GM04503 (cell line): ENCODE measurements at places on chromosomes 1 and 21.

DNA sequence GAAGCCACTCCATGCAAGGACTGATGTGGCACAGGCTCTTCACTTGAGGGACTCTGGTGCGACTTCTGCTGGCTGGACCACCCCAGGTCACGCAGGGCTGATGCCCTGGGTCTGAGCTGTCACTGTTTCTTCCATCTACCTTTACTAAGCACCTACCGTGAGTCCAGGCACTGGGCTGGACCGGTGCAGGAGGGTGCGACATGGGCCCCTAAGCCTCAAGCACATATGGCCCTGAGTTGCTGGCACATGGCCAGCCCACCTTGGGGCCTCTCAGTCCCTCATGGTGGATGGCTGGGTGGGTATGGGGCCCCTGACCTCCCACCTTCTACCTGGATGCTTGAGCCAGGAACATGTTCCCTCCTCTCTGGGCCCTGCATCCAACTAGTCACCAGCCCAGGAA is 76.0 kb downstream of the DMRTB1 start:
- no peak for DNase-seq

GRCh38 chr1:169160845-169161495 is 54.5 kb downstream of the ATP1B1 start:
- DNase-seq = no peak

GRCh38 chr1:168000656-168001055 is 63.8 kb upstream of the MPC2 start:
- DNase-seq = no peak

- no peak for DNase-seq
Observed at GRCh38 chr1:21891081-21891480, 46.0 kb downstream of the HSPG2 start.

DNA sequence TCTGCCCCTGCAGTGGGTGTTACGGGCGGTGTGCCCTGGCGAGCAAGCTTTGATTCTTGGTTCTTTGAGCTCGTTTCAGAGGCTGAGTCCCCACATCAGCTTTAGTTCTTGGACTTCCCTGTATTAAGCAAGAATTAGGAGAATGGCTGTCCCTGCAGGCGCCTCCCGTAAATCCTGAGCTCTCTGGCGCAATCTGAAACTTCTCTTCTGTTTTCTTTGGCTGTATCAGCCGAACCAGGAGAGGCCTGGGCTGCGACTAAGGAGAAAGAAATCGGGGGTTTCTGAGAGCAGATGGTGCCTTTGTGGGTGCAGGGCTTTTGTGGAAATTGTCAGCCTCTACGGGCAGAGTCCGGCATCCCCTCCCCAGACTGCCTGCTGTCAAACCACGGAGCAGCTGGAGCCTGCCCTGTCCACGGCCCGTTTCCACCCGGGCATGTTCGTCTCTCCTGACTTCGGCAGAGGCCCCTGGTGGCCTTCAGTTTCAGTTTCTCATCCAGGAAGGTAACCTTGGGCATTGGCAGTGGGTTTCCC is 17.9 kb downstream of the CSTB start:
- DNase-seq = no peak

DNA sequence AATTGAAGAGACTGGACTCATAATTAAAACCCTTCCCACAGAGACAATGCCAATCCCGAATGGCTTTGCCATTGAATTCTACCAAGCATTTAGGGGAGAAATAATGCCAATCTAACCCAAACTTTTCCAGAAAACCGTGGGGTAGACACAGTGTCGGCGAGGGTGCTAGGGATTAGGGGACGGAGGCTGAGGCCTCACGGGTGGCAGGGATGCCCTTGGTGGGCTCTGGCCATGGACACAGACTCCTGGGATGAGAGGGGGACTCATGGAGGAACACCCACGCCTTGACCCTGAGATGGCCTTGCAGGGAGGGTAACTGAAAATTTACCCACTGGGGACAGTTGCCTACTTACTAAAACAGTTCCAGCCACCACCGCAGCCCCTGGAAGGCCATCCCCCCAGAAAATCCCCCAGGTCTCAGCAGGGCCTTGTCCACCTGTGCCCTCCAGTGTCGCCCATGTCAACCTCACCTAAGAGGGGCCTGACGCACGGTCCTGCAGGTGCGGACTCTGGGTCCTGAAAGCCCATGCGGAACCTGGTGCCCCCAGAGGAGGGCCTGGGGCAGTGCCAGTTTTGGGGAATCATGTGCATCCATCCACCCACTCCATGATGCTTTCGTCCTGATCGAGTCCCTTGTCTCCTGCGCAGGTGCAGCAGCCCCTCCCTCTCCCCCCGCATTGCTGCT is 1.9 kb downstream of the KRTAP10-5 start:
- no peak for DNase-seq

DNA sequence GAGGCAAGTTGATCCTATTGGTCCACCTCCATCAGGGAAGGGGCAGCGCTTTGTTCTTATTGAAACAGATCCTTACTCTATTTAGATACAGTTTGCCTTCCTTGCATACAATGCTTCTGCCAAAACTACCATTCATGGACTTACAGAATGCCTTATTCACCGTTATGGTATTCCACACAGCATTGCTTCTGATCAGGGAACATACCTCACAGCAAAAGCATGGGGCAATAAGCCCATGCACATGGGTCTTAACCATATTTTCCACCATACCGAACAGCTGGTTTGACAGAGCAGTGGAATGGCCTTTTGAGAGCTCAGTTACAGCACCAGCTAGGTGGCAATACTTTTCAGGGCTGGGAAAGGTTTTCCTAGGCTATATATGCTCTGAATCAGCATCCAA is 544.8 kb upstream of the ADGRL4 start:
- no peak for DNase-seq

DNA sequence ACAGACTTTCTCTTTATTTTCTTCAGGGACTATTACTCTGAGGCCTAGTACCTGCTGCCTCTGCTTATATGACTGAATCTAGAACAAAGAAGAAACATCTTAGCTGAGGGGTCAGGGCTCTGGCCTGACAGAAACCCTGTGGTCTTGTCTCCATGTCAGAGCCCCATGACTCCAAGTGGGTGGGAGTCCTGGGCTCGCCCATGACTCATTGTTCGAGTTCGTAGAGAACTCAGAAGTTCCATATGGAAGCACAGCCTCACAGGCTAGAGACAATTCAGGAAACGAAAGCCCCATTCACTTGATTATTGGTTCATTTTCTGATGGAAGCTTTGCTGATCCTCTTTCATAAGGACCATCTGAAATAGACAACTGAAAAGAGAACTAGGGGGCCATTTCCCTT is 73.2 kb downstream of the CD58 start:
- no peak for DNase-seq

- DNase-seq = no peak
Observed at GRCh38 chr1:113166473-113166872, 93.5 kb downstream of the LRIG2 start.

DNA sequence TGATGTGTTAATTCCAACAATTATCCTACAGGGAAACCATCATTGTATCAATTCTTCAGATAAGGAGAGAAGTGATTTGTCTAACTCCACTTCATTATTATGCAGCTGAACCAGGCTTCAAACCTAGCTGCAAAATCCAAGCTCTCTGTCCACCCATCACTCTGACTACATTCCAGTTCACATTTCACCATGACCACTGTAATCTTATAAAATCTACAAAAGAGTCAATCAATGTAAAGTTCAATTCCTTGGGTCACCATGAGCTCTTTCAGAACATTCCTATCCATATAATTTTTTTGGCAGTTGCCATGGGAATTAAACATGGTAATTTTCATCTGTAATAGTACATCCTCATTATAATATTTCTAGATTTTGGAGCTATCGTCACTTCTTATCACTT is 100.9 kb downstream of the PLPPR5 start:
- DNase-seq = no peak

DNA sequence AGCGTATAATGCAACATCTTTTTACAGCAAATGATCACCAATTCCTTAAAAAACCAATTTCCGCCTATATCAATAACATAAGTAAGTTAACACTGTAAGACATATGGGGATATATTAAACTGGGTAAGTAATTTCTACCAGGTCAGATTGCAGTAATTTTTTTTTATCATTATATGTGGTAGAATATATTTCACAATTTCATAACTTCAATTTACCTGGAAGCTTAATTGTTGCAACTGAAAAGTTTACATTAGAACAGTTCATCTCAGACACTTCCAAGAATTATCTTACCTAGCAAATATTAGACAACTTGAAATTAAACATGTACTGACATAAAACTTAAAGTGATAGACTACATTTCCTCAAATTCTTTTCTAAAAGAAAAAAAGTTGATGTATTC is 51.9 kb upstream of the ASPM start:
- no peak for DNase-seq

GRCh38 chr1:158396646-158397045 is 2.6 kb downstream of the OR10T2 start:
- DNase-seq = no peak

- no peak for DNase-seq
Observed at GRCh38 chr21:44439211-44439600, 16.1 kb upstream of the LRRC3 start.

DNA sequence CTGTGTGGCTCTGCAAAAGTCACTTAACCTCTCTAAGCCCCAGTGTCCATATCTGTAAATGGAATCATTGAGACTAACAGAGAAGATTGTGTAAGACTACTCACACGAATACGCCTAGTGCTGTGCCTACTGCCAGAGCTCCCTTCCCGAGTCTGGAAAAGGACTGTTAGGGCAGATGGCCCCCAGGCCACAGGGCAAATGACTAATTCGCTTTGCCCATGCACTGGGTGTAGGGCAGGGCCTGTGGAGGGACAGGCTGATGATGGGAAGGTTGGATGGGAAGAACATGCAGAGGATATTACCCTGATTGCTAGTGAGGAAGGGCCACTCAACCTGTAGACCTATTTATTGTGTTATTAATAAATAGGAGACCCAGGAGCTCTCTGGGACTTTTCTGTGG is 4.2 kb upstream of the GPR61 start:
- no peak for DNase-seq

DNA sequence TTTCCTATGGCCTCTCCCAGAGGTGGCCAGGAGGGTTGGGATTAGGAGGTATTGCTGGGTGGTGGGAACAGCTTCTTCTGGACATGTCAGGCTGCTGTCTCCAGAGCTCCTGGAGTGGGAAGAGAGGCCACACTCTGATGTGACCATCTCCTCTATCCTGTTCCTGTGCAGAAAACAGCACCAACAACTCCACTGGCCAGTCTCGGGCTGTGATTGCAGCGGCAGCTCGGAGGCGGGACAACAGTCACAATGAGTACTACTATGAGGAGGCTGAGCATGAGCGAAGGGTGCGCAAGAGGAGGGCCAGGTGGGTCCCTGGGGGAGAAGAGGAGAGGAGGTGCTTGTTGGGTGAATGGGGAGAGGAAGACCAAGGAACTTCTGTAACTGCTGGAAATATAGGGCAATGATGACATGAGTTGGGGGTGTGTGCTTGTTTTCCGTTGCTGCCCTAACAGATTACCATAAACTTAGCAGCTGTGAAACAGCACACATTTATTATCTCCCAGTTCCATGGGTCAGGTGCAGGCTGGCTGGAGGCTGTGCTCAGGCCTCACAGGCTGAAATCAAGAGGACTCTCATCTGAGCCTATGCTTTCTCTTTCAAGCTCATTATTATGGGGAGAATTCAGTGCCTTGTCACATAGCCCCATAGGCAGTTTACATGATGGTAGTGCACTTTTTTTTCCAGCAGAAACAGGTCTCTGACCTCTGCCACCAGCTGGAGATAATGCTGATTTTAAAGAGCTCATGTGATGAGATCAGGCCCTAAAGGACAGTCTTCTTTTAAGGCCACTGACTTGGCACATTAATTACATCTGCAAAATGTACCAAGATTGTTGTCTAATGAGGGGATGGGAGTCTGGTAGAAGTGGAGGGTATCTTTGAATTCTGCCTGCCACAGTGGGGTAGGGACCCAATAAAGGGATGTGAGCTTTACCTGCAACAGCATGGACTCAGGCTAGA is 20.8 kb downstream of the VANGL2 start:
- no peak for DNase-seq

DNA sequence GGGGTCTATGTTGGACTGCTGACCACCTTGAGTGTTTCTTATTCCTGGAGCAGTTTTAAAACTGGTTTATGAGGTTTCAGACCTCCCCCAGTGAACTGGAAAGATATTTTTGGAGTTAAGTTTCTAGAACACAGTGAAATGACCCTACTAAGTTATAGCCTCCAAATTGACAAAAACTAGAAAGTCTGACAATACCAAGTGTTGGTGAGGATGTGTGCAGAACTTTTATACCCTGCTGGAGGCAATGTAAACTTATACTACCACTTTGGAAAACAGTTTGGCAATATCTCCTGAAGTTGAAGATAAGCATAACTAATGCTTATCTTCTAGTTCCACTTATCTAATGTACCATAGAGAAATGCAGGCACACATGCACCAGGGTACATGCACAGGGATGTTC is 10.4 kb downstream of the OLFML2B start:
- DNase-seq = no peak

DNA sequence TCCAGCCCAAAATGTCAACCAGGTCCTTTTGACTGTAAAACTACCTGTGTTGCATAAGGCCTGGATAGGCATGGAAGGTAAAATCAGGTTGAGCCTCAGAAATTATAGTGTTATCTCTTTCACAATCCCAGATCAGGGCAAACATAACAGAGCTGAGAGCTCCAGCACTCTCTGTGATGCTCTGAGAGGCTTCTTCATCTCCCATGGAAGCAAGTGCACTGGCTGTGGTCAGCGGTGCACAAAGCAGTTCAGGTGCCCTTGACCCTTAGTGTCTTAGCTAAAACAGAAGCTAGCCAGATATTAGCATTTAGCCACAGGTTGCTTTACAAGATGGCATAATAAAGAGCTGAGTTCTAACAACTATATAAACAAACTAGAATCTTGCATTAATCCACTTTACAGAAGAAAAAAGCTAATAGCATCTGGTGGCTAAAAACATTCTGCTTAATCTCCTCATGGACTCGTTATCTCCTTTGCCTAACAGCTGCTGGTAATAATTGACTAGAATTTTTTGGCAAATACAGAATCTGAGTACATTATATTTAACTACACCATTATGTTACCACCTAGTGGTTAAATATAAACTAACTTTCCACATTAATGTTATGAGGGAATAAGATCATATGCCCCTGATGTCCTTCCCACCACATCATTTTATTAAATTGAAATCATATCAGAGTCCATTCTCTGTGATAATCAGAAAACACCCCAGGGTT is 25.6 kb upstream of the POGK start:
- DNase-seq = no peak

DNA sequence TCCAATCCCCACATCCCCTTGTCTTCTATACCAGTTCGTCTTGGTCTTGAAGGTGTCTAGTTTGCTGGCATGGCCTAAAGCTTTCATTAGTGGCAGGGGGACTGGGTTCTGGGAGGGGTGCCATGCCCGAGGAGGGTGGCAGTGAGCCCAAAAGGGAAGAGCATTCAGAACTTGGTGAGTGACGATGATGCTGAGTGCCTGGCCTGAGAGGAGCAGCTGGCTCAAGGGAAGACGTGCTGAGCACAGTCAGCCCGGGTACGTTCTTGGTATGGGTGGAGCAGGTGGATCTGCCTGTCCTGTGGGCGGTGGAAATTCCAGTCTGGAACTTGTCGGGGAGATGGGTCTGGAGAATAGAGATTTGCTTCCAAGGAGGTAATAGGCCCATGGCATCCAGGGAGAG is 4.6 kb downstream of the FDPS start:
- DNase-seq = no peak

GRCh38 chr21:41427556-41427955 is 1.5 kb downstream of the MX1 start:
- DNase-seq = no peak

GRCh38 chr1:117396074-117396473 is 28.8 kb downstream of the MAN1A2 start:
- DNase-seq = no peak

- DNase-seq = no peak
Observed at GRCh38 chr1:40183055-40183710, 22.0 kb downstream of the RLF start.

GRCh38 chr1:31784356-31785019 is 20.3 kb upstream of the ADGRB2 start:
- DNase-seq = no peak
